NCI-H524 treated with DMSO at 0.1 percent for 48 hours (cell line): ENCODE measurements at places on chromosomes 6 and 20.
A peak's percentile ranks its signal among the peaks of the same experiment; 100 is the strongest.

DNA sequence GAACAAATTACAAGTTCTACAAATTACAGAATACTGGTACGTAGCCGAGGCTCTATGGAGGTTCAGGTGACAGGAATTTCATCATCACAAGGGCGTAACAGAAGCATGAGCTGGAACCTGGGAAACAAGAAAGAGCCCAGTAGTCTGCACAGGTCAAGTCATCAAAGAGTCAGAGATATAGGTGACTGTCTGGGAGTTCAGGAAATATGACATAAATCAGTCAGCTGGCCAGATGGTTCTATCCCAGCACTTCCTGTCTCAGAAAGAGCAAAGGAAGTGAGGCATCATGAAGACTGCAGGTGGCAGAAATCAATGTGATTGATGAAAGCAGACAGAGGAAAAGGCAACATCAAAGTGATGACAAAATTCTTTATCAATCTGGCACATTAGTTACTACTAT lies 23.3 kb downstream of the MYCT1 start:
- no peak for DNase-seq

DNA sequence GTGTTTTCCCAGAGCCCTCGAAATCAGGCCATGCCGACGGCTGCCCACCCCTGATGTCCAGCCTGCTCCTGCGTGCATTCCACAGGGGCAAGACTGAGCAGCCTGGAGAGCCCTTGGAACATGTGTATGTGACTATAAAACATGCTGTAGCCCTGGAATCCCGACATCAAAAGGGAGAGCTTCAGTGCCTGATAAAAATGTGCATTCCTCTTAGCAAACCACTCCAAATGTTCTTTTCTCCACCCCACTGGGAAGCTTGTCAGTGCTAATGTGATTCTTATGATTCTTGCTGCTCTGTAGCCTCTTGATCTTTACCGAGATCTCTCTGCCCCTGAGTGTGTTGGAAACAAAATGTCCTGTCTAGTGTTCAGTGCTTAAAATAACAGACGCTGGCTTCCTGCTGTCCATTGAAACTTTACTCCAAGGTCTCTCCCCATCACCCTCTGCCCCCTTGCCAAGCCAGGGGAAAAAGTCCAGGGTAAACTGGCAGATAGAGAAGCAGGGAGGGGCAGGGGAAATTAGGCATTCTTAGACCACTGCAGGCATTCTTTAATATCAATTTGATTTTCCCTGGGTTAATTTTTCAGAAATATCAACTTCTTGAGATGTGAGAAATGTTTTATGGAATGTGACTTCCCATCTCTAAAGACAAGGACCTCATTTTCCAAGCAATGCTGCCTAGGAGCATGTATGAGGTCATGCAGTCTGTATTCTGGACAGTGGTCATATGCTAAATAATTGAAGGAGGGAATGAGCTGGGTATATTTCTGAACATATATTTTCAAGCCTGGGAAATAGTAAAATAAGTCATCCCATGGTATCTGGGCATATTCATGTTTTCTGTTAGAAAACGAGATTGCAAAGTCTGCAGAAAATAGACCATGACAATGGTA lies 73.8 kb upstream of the ISM1 start:
- DNase-seq: no peak

- DNase-seq: peak; percentile 40
These were observed 99.3 kb upstream of the CHD6 start for GRCh38 chr20:41717483-41717882.

GRCh38 chr6:43746613-43747102 lies 23.4 kb upstream of the VEGFA start:
- DNase-seq: no peak

DNA sequence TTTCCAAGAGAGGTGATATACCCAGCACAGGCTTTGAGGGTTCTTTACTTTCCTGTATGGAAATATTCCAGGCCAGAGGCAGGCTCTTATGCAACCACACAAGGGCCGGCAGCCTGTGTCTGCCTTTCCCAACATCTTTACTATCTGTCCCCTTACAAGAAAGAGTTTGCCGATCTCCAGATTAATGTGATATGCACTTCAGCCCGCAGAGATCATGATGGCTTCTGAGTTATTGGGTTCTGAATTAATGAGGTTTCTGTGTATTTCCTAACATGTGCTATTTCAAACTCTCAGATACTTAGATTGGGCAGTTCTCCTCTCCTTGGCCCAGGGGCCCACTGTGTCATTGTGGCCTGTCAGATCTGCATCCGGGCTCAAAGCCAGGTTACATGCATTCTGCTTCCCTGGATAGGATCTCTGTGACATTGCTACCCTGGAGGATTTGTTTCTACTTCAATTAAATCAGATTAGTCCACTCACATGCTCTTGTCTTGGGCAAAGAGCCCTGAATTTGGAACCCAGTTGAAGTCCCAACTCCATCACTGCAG lies 56.6 kb downstream of the TGM2 start:
- no peak for DNase-seq

DNA sequence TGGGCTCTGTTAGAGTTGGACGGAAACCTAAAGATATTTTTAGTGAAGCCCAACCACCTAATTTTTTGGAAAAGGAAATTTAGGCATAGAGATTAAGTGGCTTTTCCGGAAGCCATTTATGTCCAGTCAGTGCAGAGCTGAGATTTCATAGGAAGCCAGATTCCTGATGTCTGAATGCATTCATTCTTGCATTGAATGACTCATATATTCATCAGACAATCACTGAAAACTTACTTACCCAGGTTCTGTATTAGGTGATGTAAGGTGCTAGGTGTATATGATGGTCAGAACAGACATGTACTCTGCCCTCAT lies 4.1 kb downstream of the SH3BGRL2 start:
- no peak for DNase-seq

DNA sequence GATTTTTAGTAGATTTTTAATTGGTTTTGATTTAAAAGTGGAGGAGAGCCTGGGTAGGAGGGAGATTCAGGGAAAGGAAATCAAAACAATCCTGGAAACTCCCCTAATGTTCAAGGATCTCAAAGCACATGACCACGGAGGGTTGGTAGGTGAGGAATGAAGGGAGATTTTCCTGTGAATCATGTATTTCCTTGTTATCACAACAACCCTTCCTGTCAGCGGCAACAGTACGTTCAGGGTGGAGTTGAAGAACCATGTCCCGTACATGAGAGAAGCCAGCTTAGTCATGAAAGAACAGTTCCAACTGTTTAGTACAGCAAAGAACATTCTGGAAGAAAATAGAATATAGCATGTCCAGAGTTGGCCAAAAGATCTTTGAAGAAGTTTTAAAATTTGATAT lies 79.4 kb upstream of the SCAF8 start:
- DNase-seq: no peak

DNA sequence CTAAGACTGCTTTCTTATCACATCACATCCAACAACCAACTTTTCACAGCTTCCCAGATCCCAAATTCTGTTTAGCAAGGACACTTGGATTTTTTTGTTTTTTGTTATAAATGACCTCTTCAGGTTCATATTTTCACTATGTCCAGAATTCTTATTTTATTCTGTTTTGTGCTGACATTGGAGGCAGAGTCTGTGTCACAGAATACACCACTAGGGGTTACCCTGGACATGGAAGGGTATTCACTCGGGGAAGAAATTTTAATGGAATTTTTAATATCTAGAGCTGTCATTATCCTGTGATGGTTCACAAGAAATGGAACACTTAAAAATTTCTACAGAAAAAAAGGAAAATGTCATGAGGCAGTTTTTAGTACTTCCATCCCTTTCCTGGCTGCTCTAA lies 12.0 kb upstream of the SLC2A12 start:
- DNase-seq: no peak

DNA sequence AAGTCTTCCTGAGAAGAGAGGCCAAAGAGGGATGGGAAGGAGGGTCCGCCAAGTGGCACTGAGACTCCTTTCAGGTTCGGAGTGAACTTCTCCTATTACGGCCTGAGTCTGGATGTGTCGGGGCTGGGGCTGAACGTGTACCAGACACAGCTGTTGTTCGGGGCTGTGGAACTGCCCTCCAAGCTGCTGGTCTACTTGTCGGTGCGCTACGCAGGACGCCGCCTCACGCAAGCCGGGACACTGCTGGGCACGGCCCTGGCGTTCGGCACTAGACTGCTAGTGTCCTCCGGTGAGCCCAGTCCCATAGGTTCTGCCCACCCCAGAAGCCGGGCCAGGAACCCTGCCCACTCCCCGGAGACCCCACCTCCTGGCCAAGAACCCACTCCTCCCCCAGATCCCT lies 4.1 kb downstream of the SLC22A7 start:
- no peak for DNase-seq

DNA sequence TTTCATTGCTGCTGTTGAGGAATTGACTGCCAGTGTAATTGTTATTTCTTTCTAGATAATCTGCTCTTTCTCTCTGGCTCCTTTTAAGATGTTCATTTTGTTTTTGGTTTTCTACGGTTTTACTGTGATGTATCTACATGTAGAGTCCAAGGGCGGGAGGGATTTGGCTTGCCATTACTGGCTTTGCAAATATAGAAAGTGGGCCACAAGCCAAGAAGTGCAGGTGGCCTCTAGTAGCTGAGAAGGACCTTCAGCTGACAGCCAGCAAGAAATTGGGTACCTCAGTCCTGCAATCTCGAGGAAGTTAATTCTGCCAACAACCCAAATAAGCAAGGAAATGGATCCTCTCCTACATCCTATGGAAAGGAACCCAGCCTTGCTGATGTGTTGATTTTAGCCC lies 42.8 kb upstream of the GLP1R start:
- DNase-seq: no peak

DNA sequence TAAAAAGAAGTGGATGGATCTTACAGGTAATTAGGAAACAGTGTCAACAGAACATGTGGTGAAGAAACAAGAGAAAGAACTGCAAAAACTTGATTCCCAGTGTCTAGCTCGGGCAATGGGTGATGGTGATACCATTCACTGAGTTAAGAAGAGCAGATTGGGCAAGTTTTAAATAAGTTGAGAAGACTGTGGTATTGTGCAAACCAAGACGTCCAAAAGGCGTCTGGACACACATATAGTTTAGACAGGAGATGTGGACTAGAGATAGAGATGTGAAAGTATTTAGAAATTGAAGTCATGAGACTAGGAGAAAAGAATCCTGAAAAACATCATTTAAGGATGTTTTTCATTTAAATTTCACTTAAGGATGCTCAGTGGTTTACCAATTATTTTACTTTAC lies 53.9 kb downstream of the CDK19 start:
- DNase-seq: no peak

DNA sequence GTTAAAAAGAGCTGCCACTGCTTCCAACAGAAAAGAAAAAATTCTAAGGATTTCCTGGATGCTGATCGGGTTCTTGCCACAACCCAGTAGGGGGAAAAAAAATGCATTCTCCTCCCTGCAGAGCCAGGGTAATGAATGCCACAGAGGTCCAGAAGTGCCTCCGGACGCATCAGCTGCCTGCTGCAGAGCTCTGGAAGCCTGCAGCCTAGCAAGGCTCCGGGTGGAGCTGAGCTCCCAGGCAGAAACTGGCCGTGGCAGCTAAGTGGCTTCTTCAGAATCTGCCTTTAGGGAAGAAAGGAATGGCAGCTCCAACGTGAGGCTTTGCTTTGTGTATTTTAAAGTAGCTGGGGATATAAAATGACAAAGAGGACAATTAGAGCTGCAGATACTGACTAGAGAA lies 155.0 kb downstream of the CFAP61 start:
- DNase-seq: no peak

DNA sequence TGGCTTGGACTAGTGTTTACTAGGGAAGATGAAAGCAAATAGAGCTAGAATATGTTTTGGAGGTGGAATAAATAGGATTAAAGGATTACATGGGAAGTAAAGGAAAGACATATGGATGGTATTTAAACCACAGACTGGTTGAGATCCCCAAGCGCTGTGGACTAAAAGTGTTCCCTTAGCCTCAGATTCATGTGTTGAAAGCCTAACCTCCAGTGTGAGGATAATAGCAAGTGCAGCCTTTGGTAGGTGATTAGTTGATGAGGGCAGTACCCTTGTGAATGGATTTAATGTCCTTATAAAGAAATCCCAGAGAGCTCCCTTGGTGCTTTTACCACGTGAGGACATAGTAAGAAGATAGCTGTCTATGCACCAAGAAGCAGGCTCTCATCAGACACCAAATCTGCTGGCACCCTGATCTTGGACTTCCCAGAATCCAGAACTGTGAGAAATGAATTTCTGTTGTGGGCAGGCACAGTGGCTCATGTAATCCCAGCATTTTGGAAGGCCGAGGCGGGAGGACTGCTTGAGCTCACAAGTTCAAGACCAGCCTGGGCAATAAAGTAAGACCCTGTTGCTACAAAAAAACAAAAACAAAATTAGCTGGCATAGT lies 57.3 kb upstream of the MCM9 start:
- DNase-seq: peak; percentile 67
